ENCODE measurements at places on chromosomes 2 and 18.
A peak's percentile ranks its signal among the peaks of the same experiment; 100 is the strongest.

DNA sequence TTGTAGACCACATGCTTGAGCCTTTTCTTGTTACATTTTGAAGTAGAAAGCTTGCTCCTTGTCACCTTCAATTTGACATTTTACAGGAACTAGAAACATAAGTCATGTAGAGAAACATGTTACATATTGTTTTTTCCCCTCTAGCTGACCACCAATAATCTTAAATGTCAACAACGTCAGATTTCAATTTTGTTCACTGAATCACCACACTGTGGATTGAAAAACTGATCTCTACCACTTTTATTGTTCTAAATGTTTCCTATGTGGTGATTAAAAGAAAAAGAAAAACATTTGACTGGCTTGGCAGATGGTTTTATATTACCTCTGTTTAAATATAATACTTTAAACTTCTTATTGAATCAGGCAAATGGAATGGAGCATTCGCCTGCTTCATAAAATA, 87.7 kb downstream of the DSEL start:
- DNase-seq = no peak

GRCh38 chr2:85996591-85996990, 107.8 kb upstream of the ST3GAL5 start:
- DNase-seq = peak; percentile 85

GRCh38 chr18:29161429-29161828, 984.5 kb upstream of the CDH2 start:
- DNase-seq = no peak

GRCh38 chr2:120871881-120872620, 136.4 kb downstream of the GLI2 start:
- DNase-seq = no peak

DNA sequence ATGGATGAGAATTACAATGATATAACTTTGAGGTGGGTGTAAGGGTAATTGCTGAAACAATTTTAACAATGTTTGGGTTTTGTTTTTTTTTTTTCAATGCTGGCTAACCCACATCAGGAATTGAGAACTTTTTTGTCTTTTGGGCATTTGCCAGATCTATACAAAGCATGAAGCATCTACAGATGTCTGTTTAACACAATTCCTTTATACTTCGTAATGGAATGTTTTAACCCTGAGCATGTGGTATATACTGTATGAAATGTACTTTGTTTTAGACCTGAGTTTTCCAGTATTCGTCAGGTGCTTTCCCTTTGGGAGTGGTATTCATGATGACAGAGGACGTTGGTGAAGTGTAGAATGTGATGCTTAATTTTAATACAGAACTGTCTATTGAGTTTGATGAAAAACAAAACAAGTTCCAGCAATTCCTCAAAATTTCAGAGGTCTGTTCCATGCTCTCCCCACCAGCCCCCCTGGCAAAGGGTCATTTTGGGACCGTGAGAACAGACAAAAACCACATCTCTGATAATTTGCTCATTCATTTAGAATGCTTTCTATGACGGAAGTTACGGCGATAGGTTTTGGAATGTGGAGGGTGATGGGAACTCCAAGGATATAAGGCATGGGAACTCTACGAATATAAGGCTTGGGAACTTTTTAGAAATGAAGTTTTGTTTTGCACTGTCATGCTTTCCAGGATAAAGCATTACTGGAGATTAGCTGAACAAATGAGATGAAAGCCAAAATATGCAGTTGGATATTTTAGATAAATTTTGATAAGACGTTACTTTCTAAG, 14.1 kb downstream of the LIMS1 start:
- no peak for DNase-seq

- DNase-seq = no peak
Measured at GRCh38 chr2:228247335-228247734, 65.8 kb upstream of the SPHKAP start.

DNA sequence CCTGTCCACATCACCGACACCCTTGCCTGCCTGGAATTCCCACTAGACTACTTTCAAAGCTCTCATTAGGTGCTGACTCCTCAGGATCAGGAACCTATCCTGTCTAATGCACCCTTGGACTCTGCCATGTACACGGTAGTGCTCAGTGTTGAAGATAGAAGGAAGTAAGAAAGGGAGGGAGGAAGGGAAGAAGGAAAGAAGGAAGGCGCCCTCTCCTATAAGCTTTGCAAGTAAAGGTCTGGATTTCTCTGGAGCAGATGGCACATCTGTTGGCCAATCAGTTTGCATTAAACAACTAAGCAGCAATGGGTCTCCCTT, 45.3 kb downstream of the SCTR start:
- DNase-seq = no peak
